NCI-H1092 treated with DMSO at 0.1 percent for 48 hours (cell line): ENCODE measurements at places on chromosomes 7 and 10.
A peak's percentile ranks its signal among the peaks of the same experiment; 100 is the strongest.

GRCh38 chr7:95794917-95795515 lies 22.7 kb downstream of the DYNC1I1 start:
- DNase-seq = peak; percentile 60

DNA sequence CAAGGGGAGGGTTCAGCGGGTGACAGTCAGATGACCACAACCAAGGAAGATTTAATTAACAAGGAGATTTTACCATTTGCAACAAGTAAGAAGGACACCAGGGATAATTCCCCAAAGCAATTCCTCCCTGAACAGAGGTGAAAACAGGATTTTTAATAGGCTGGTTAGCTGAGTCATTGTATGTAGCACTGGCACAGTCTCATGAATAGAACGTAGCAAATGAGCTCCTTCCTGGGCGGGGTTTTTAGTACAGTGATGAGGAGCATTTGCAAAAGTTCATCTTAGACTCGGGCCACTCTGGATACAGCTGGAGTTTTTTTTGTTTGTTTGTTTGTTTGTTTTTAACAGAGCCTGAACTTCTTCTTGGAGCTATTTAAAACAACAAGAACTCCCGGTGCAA lies 39.0 kb downstream of the TAC1 start:
- DNase-seq = no peak

- DNase-seq = no peak
Measured at GRCh38 chr7:157152391-157152937, 13.7 kb downstream of the UBE3C start.

GRCh38 chr7:154729056-154729455 lies 273.9 kb downstream of the PAXIP1 start:
- no peak for DNase-seq

DNA sequence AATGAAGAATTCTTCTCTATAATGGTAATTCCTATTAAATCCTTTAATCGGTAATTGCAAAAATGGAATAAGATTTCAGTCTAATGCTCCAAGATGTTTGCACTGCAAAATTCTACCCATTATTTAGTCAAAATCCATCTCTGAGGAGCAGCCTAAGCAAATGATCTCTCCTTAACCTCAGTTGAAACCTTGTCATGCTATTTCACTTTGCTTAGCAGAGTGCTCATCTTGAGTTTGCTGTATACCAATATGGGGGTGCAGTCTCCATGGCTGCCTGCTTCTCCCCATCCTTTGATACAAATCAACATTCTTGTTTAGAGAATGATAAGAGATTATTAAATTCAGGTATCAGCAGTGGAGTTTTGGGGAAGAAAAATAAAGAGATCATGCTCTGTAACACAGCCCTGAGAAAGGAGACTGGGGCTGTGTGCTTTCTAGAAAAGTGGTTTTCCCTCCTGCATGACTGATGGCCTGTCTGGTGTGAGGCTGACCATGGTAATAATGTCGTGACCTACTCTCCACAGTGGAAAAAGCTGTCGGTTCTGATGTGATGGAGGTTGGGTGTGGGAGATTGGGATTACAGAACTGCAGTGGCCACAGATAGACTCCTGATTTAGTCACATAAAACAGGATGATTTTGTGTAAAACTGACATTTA lies 982.1 kb downstream of the NRG3 start:
- DNase-seq = no peak

DNA sequence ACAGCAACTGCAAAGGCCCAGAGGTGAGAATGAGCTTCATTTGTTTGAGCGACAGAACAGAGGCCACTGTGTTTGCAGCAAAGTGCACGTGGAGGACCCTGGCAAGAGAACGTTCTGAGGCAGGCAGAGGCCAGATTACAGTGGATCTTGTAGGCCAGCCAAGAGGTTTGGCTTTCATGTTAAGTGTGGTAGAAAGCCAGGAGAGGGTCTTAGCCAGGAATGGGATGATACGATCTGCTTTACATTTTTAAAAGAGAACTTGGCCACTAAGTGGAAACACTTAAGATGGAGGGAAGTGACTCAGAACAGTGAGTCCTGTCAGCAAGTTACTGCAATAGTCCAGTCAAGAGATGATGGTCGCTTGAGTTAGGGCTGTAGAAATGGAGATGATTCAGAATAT lies 4.6 kb downstream of the CCDC136 start:
- DNase-seq = no peak
